ENCODE measurements at places on chromosomes 5 and 9. TPM values are rescaled to one million over a fixed set of nuclear protein-coding genes. Genes with fewer than 3 reads are reported as not detected.

Gene SLC6A19
- total RNA-seq: not detected

Gene FAM78A
- 43.4 TPM for total RNA-seq

Gene PCDH12
- total RNA-seq: 10.6 TPM

Gene FUT7
- not detected for total RNA-seq

Gene CCDC152
- 1.6 TPM for total RNA-seq

GRCh38 chr5:21254161-21254560 is 1266.2 kb upstream of the CDH18 start:
- no peaks in the 10 kb centered on the region for H3K4me1 ChIP-seq
- no peaks in the 10 kb centered on the region for H3K36me3 ChIP-seq
- H3K27ac ChIP-seq: no peak overlapping the region
- no peak for DNase-seq

DNA sequence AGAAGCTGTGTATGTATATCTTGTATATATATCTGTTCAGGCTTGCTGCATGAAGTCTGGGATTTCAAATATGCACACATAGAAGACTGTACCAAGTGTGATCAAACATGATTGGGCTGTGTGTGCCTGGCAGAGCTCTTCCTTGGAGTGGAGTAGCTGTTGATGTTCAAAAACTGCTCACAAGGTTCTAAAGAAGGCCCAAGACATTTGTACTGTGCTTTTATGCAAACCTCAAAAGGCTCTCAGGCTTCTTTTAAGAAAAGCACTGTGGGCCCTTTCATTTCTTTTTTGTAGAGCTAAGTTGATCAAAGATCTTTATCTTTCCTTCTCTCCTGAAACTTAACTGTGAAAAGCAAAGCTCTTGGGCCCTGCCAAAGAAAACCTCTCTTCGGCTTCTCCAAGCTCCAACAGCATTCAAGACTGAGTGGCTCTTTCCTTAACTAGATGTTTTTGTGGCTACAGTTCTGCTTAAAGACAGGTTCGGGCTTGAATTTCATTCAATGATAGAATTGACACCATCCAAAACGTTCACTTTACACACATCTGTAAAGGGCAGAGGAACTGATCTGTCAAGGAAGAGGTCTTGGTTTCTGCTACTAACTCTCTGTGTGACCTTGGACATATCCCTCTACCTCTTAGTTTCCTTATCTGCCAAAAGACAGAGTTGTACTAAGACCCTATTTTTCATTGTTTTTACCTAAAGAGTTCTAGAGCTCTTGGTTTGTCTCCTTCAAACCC is 105.8 kb upstream of the IL6ST start:
- DNase-seq: no peak
- H3K4me3 ChIP-seq: no peak overlapping the region
- H3K36me3 ChIP-seq: no peaks in the 10 kb centered on the region
- no peaks in the 10 kb centered on the region for H3K27me3 ChIP-seq
- H3K4me1 ChIP-seq: peaks cover 13% of the 10 kb centered on the region
- no peak overlapping the region for H3K27ac ChIP-seq

GRCh38 chr9:114588210-114588609 is 641 bp downstream of the ATP6V1G1 start:
- peaks cover 46% of the 10 kb centered on the region for H3K4me1 ChIP-seq
- peak overlapping the region; percentile 66 for H3K4me3 ChIP-seq
- H3K27ac ChIP-seq: peak overlapping the region; percentile 83
- H3K27me3 ChIP-seq: no peaks in the 10 kb centered on the region
- no peak for DNase-seq

DNA sequence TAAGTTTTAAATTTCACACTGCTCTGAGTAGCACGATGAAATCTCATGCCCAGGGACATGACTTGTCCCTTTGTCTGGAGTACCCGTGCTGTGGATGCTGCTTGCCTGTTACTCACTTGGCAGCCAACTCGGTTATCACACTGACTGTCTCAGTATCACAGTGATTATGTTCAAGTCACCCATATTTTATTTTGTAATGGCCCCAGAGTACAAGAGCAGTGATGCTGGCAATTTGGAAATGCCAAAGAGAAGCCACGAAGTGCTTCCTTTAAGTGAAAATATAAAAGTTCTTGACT is 22.8 kb upstream of the SCGB3A2 start:
- H3K36me3 ChIP-seq: no peaks in the 10 kb centered on the region
- no peak for DNase-seq

DNA sequence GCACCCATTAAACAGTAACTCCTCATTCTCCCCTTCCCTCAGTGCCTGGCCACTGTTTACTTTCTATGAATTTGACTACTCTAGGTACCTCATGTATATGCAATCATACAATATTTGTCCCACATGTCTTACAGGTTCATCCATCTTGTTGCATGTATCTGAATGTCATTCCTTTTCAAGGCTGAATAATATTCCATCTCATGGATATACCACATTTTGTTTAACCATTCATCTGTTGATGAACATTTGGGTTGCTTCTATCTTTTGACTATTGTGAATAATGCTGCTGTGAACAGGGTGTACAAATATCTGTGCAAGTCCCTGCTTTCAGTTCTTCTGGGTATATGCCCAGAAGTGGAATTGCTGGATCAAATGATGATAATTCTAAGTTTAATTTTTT is 40.9 kb downstream of the INIP start:
- DNase-seq: no peak
- no peak overlapping the region for H3K4me3 ChIP-seq
- H3K36me3 ChIP-seq: no peaks in the 10 kb centered on the region
- H3K4me1 ChIP-seq: no peaks in the 10 kb centered on the region

DNA sequence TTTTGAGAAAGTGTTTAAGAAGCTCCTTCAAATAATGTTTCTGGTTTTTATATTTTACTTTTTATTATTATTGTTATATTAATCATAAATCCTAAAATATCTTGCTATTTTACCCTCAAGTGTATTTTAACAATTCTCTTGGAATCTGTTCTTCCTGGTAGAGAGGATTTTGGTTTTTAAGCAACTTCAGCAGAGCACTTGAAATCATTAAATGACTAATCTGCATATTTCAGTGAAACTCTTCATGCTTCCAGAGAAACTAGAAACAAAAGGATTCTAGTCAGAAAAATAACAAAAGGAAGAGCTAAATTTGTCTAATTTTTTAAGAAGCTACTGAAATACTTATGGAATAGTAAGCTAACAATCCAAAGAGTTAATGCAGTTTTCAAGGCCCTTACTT is 1057.3 kb downstream of the TLE1 start:
- no peaks in the 10 kb centered on the region for H3K27me3 ChIP-seq
- no peak overlapping the region for H3K27ac ChIP-seq
- H3K4me3 ChIP-seq: no peak overlapping the region
- DNase-seq: no peak
- no peaks in the 10 kb centered on the region for H3K4me1 ChIP-seq

DNA sequence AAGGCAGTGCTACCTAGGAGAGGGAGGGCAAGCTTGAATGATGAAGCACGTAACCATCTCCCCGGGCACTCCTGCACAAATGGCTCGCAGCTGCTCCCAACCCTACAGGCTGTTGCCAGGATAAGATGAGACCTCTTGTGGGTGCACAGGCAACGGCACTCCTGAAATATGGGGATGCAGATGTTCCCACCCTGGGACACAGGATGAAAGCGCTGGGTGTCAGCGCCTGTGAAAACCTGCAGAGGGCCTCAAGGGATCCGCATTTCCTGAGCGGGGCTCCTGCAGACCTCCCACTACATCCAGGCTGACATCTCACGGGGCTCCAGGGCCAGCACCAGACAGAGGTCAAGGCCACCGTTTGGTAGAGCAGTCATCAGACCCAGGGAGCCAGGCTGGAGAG is 60.7 kb downstream of the SMIM23 start:
- peaks cover 18% of the 10 kb centered on the region for H3K4me1 ChIP-seq
- H3K36me3 ChIP-seq: no peaks in the 10 kb centered on the region
- DNase-seq: no peak
- H3K4me3 ChIP-seq: no peak overlapping the region
- no peak overlapping the region for H3K27ac ChIP-seq
- H3K27me3 ChIP-seq: no peaks in the 10 kb centered on the region

- no peaks in the 10 kb centered on the region for H3K27me3 ChIP-seq
- H3K36me3 ChIP-seq: no peaks in the 10 kb centered on the region
- H3K4me1 ChIP-seq: no peaks in the 10 kb centered on the region
- no peak overlapping the region for H3K4me3 ChIP-seq
- H3K27ac ChIP-seq: no peak overlapping the region
Observed at GRCh38 chr5:20335978-20336377, 348.0 kb upstream of the CDH18 start.

- H3K27ac ChIP-seq: no peak overlapping the region
- H3K27me3 ChIP-seq: no peaks in the 10 kb centered on the region
- no peaks in the 10 kb centered on the region for H3K4me1 ChIP-seq
- no peaks in the 10 kb centered on the region for H3K36me3 ChIP-seq
- no peak overlapping the region for H3K4me3 ChIP-seq
Observed at GRCh38 chr5:106974272-106974671, 696.5 kb downstream of the EFNA5 start.

GRCh38 chr9:2016408-2017330 is 1.5 kb downstream of the SMARCA2 start:
- peak; percentile 81 for DNase-seq
- H3K27ac ChIP-seq: peak overlapping the region; percentile 98
- peak overlapping the region; percentile 97 for H3K4me3 ChIP-seq

GRCh38 chr9:90142580-90142979 is 500.0 kb downstream of the DIRAS2 start:
- H3K4me1 ChIP-seq: no peaks in the 10 kb centered on the region
- peak; percentile 25 for DNase-seq
- H3K27me3 ChIP-seq: no peaks in the 10 kb centered on the region

GRCh38 chr9:83405759-83406158 is 132.4 kb downstream of the FRMD3 start:
- DNase-seq: no peak
- no peaks in the 10 kb centered on the region for H3K27me3 ChIP-seq
- peaks cover 7% of the 10 kb centered on the region for H3K4me1 ChIP-seq

DNA sequence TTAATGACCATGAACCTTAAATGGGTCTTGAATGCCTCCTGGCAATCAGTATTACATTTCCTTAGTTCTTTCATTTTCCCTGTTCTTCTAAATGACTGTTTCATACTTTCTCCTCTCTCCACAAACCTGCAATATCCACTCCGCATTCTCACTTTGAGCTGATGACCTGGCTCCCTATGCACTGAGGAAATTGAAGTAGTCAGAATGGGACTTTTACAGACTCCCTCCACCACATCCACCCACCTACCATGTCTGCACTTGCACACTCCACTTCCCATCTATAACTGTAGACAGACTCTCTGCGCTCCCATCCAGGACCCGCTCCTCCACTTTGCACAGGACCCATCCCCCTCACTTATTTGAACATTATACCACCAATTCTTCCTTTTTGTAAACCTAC is 36.2 kb upstream of the GZMA start:
- no peaks in the 10 kb centered on the region for H3K36me3 ChIP-seq
- no peaks in the 10 kb centered on the region for H3K27me3 ChIP-seq
- H3K4me1 ChIP-seq: no peaks in the 10 kb centered on the region

DNA sequence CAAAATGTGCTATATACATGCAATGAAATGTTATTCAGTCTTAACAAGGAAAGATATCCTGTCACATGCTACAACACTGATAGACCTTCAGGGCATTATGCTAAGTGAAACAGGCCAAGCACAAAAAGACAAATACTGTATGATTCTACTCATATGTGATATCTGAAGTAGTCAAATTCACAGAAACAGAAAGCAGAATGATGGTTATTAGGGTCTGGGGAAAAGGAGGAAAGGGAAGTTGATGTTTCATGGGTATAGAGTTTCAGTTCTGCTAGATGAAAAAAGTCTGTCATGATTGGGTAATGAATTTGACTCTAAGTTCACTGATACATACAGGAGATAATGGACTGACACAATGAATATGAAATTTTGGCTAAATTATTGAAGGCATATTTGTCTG is 11.2 kb upstream of the RIC1 start:
- H3K4me3 ChIP-seq: no peak overlapping the region
- peaks cover 8% of the 10 kb centered on the region for H3K4me1 ChIP-seq
- H3K27ac ChIP-seq: no peak overlapping the region
- no peaks in the 10 kb centered on the region for H3K36me3 ChIP-seq

DNA sequence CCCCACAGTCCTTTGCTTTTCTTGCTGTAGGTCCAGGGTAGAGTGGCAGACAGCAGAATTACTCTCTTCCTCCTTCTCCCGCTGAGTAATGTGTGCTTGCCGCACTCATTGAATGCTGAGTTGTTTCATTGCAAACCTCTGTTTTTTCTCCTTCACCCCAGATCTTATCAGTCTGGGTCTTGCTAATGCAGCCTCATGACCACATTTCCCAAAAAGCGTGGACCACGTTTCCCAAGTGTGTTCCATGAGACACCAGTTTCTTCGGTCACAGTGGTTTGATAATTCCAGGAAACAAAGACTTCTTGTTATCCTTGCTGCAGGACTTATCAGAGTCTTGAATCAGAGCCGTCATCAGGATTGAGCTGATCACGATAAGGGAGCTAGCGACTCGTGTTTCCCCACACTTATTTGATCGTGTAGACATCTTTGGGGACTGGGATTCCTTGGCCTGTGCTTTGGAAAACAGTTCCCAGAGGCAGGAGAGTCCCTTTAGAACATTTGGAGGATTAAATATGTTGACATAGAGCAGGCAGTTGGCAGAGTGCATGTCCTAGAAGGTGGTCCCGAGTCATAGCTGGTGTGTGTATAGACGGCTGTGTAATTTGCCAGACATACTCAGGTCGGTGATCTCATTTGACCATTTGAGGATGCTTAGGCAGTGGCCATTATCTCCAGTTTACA is 4.4 kb downstream of the LRRC8A start:
- H3K27me3 ChIP-seq: no peaks in the 10 kb centered on the region
- peak overlapping the region; percentile 58 for H3K27ac ChIP-seq
- DNase-seq: no peak
- H3K4me3 ChIP-seq: no peak overlapping the region
- H3K36me3 ChIP-seq: no peaks in the 10 kb centered on the region
- H3K4me1 ChIP-seq: peaks cover 59% of the 10 kb centered on the region

DNA sequence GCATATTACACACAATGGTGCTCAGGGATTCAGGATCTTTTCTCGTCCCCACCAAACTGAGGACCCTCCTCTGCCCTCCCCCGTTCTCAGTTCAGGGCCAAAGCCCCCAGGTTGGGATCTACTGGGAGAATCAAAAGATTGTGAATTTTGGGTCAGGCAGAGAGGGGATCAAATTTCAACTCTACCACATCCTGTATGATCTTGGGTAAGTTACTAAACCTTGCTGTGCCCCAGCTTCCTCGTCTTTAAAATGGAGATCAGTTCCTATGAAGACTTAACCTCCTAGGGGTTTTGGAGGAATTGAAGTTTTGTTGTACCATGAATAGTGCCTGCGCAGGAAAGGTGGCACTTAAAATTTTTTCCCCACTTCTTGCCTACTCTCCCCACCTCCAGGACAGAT is 62.4 kb downstream of the RAI14 start:
- no peak overlapping the region for H3K4me3 ChIP-seq
- H3K27me3 ChIP-seq: no peaks in the 10 kb centered on the region
- H3K36me3 ChIP-seq: no peaks in the 10 kb centered on the region
- H3K4me1 ChIP-seq: peaks cover 30% of the 10 kb centered on the region
- H3K27ac ChIP-seq: no peak overlapping the region

- no peaks in the 10 kb centered on the region for H3K36me3 ChIP-seq
- DNase-seq: no peak
- peaks cover 49% of the 10 kb centered on the region for H3K4me1 ChIP-seq
- no peak overlapping the region for H3K4me3 ChIP-seq
- H3K27me3 ChIP-seq: no peaks in the 10 kb centered on the region
Observed at GRCh38 chr5:141825791-141826560, 52.2 kb downstream of the PCDH1 start.

All from heart right ventricle (tissue), 16 donors.